ENCODE measurements at places on chromosomes 6 and 20.

GRCh38 chr6:148805777-148806176 is 58.9 kb downstream of the UST start:
- no peak for DNase-seq

GRCh38 chr6:51562198-51562597 is 525.2 kb downstream of the PKHD1 start:
- no peak for DNase-seq

GRCh38 chr6:144090384-144090783 is 5.0 kb downstream of the SF3B5 start:
- no peak for DNase-seq

DNA sequence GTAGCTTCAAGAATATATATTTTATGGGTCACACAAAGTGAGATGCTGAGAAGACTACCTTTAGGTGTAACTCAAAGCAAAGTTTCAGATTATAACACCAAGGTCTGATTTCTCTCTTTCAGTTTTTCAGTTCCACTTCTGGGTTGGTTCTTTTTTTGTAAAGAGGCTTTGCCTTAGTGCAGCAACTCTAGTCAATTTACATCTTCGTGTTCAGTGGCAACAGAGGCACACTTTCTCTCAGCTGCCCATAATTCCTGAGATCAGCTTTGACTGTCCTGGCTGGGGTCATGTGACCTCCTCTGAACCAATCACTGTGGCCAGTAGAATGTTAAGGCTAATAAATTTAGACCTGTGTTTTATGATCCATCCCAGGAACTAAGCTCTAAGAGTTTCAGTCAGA is 120.2 kb downstream of the TINAG start:
- DNase-seq = no peak

DNA sequence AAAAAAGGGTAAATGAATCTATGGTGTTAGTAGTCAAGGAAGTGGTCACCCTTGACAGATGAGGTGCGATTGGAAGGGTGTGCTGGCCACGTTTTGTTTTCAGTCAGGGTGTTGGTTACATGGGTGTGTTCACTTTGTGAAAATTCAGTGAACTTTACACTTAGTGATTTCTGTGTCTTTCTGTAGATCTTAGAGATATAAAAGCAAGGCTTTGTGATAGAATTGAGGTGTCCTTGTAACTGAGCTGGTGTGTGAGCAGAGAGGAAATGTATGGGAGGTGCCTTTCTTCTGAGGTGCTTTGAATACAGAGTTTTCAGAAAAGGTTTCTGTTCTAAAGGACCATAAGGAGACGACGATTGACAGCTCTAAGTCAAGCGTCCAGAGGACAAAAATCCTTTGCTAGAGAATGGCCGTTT is 90.5 kb downstream of the SAMD3 start:
- DNase-seq = no peak

DNA sequence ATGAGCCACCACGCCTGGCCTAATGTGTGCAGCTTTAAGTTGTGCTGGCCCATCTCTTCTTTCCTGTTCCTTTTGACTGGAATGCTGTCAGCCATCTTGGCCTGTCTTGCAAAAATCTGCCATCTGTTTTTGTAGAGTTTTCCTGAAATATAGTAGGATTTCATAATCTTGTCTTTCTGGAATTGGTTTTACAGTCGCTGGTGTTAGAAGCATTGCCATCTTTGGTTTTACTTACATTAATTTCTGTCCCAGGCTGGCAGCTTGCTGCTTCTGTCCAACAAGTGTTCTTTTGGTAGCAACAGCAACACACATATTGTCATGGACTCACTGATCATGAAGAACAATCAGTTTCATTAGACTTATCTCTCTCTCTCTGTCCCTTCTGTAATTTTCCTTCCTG is 29.1 kb upstream of the TULP1 start:
- no peak for DNase-seq

DNA sequence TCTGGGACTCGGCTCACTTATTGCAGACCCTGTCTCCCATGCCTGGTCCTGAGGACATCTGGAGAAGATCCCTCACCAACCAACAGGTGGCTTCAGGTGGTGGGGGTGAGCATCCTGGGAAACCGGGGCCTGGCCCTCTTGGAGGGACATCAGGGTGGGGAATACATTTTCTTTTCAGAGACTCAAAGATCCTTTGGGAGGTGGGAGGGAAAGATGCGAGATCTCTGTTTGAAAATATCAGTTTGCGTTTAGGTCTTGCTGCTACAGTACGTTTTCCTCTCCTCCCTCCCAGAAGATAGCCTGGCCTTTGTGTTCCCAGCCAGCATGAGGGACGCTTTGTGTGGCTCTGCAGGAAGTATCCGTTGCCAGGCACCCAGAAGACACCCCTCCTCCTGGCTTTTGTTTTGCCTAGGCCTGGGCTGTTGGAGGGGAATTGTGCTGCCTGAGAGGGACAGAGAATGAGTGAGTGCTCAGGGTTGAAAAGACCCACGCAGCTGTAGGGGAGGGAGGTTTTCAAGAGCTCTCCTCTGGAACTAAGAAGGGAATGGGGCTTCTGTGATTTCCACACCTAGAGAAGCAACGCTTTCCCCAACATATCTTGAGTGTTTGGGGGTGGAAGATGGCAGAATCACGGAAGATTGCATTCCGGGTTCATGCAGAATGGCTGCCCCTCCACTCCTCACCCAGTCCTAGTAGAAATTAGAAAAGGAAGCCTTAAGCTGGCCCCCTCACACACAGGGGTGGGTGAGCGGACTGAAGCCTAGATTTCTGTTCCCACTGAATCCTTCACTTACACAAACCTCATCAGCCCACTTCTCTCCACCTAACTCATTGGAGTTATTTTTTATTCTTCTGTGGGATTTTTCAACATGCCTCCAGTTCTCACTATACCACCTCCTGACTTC is 22.0 kb upstream of the SLC2A12 start:
- peak; percentile 74 for DNase-seq

GRCh38 chr20:38520261-38520660 is 47.6 kb downstream of the RALGAPB start:
- no peak for DNase-seq

DNA sequence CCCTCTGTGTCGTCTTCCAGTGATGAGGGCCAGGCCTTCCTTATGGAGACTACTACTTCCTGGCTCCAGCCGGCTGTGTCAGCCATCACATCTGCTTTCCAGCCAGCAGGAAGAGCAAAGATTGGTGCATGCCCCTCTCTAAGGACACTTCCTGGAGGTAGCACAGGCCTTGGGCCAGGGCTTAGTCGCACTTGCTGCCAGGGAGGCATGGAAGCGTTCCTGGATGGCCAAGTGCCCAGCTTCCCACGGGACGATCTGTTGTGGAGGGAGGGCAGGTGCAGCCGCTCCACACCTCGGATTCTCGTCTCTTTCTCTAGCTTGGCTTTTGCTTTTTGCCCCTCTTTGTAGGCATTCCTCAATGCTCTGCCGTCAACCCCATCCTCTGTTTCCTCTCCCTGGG is 11.9 kb downstream of the ERMARD start:
- DNase-seq = no peak

GRCh38 chr20:36399969-36400545 is 93.9 kb downstream of the DLGAP4 start:
- no peak for DNase-seq

DNA sequence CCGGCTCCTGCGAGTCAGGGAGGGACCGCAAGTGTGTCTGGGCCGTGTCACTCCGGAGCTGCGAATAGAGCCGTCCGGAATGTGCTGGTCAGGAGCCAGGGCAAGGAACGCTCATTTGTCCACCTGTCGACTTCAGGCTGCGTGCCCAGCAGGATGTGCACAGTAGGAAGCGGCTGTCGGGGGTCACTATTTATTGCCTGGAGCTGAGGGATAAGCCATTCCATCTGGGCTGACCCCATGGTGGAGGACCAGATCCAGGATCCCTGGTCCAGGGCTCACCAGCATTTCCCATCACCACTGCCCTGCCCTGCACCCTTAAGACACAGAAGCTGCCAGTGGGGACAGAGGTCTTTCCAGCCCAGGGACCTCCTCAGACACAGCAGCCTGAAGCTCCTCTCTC is 14.7 kb downstream of the NTSR1 start:
- DNase-seq = no peak

DNA sequence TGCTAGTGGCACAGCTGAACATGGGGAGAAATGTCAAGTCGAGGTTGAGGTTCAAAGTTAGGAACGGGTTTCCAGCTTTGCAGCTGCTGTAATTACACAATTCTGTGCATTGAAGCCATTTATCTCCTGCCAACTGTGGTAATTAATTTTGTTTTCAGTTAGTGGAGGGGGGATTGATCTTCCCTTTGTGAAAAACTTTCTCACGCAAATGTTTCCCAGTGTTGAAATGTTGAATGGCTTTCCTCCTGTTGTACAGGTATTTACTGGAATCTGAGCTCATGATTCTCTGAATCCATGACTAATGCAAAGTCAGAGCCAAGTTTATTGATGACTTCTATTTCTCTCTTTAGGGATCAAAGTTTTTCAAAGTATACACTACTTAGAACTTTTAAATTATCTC is 198.4 kb upstream of the SLC35B3 start:
- no peak for DNase-seq

GRCh38 chr6:108476847-108477430 is 83.8 kb upstream of the FOXO3 start:
- no peak for DNase-seq

DNA sequence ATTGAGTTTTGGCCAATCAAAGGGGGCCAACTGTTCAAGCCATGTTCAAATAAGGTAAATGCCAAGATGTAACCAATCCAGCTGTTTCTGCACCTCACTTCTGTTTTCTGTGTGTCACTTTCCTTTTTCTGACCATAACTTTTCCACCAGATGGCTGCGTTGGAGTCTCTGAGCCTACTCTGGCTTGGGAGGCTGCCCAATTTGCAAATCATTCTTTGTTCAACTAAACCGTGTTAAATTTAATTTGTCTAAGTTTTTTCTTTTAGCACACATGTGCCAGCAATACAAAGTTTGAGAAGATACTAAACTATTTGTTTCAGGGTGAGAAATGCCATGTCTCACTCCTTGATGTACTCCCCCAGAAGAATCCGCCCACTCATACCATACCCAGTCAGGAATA is 52.1 kb downstream of the IYD start:
- DNase-seq = no peak

DNA sequence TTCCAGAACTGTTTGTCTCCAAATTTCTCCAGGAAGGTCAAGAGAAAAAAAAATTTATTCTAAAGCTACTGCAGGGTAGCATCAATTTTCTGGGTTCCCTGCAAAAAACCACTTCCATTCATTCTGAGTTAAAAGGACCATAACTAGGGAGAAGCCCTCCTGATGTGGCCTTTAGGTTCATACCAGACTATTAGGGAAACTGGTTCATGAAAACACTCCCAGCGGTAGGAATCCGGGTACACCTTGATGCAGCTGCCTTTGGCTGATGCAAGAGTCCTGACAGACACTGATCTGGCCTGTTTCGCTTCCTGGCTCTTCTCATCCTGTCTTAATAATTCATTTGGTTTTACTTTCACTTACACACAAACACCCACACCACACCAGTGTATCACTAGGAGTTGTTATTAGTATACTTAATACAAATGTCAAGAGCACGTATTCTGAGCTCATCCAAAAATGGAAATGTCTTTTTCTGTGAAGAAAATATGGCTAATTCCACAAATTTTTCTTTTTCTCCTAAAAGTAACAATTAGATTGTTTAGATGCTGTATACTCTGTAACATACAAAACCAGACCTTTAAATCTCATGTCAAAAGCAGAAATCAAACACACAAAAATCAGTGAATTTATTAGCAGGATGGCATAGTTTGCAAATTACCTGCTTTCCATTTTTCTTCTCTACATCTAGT is 38.4 kb upstream of the ARHGAP18 start:
- DNase-seq = peak; percentile 78

Measured in islet precursor cell (in vitro differentiated cells).